Fibroblast of the aortic adventitia (primary cell): ENCODE measurements at places on chromosomes 2 and 18. TPM values are rescaled to one million over a fixed set of nuclear protein-coding genes. Genes with fewer than 3 reads are reported as not detected.

DNA sequence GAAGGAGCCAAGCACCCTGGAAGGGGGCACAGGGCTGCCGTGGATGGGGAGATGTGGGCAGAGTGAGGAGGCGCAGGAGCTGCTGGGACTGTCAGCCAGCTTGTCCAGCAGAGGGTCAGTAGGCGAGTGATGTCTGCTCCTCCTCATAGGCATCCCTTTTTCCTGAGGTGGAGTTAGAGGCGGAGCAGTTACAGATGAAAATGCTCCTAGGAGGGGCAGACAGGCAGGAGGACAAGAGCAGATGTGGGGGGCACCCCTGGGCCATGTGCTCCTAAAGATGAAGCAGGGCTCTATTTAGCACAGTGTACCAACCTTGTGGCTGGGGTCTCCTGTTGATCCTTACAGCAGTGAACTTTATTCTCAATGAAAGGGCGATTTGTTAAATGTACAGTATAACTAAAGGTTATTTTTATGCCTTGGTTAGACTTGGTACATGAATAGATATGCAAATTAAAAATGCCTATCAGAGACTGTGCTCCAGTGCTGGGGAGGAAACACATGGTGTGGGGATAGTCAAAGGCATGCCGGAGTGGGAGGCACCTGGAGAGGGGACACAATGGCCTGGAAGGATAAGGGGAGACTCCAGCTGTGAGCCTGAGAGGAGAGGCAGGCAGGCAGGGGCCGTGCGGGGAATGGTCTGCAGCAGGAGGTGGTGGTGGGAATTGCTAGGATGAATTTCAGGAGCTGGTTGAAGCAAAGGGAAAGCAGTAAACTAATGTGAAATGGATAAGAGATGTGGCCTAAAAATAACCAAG lies 175.3 kb downstream of the CLIP4 start:
- no peak for DNase-seq

DNA sequence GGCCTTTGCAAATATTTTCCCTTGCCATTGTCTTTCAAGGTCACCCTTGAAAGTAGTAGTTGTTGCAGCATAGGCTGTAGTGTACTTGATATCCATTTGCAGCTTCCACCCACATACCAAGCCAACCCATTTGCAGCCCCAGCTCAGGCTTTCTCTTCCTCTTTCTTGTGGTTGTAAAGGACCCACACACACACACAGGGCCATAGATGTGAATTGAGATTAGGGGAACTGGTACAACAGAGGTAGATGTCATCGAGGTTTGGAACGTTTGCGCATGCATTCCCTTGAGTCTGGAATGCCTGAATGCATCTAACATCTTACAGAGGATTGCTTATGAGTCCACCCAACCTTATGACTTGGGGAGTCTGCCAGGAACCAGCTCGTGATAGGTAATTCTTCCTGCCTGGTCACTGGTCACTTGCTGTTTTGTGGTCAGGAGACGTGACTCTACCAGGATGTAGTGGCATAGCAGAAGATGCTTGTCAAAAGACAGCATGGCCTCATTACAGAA lies 91.9 kb downstream of the MRPS9 start:
- DNase-seq = no peak

GRCh38 chr2:126059379-126059778 lies 596.6 kb upstream of the GYPC start:
- DNase-seq = no peak

GRCh38 chr18:51425889-51426288 lies 228.4 kb upstream of the MEX3C start:
- DNase-seq = peak; percentile 1

DNA sequence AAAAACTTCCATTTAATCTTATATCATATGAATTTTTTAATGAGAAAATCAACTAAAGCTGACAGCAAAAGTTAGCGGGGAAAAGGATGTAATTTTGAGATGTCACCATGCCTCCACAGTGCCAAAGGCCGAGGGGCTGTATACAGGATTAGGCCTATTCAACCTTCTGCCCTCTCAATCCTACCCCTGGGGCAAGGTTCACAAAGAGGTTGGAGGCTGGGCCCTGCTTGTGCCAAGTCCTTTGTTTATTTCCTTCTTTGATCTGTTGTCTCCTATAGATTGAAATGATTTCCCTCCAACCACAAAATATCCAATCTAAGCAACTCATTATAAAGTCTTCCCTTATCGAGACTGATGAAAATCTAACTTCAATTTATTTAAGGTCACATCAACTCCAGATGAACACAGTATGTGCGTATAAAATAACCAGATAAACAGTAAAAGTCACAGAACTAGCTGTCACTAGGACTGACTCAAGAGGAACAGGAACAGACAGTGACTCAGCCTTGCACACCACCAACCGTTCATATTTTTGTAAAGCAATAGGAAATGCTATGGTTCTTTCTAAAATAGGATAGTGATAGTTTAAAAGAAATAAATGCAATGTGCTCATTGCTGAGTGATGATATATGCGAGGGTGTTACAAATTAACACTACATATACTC lies 95.8 kb downstream of the SLC25A12 start:
- peak; percentile 39 for DNase-seq

DNA sequence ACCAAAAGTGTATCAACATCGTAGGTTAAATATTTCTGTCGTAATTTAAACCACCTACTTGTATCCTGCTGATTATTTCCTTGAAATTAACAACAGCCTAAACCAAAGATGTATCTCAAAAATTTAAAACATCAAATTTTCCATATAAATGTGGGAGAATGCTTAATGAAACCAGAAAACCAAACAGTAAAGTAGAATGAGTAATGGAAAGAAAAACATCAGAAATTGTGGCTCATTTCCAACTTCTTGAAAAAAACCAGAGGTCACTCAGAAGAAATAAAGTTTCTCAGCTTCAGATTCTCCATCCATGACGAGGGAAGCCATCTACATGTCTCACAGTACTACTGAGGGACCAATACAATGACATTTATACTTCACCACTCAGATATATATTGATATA lies 296.5 kb downstream of the NOL4 start:
- peak; percentile 56 for DNase-seq

GRCh38 chr2:70553334-70553583 lies 367 bp downstream of the TGFA start:
- no peak for DNase-seq

GRCh38 chr2:241801611-241802420 lies 7.2 kb upstream of the NEU4 start:
- DNase-seq = no peak

DNA sequence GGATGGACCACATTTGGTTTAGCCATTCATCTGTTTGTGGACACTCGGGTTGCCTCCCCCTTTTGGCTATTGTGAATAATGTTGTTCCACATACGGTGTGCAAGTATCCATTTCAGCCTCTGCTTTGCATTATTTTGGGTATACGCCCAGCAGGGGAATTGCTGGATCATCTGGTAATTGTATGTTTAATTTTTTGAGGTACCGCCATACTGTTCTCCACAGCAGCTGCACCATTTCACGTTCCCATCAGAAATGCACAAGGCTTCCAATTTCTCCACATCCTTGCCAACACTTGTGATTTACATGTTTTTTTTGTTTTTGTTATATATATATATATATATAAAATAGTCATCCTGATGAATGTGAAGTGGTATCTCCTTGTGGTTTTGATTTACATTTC lies 54.6 kb upstream of the TWIST2 start:
- DNase-seq = no peak

GRCh38 chr2:128784626-128785306 lies 466.1 kb upstream of the HS6ST1 start:
- no peak for DNase-seq

- no peak for DNase-seq
Observed at GRCh38 chr18:39199231-39199855, 1633.7 kb upstream of the CELF4 start.

- DNase-seq = no peak
Observed at GRCh38 chr18:75926811-75927210, 499.3 kb upstream of the SMIM21 start.

The NR4A2 gene
- 0.41 and 0.81 TPM in 2 replicates for total RNA-seq

The C2orf66 gene
- total RNA-seq = 0.27 TPM in 1 of 2 replicates, not detected in the other

The EGR4 gene
- not detected in 2 replicates for total RNA-seq

The RTP5 gene
- not detected in 2 replicates for total RNA-seq

The VSNL1 gene
- total RNA-seq = 0.90 and 3.7 TPM in 2 replicates

The GALNT3 gene
- 0.49 and 3.1 TPM in 2 replicates for total RNA-seq

The TRIM43 gene
- not detected in 2 replicates for total RNA-seq

The SLC30A3 gene
- total RNA-seq = 0.09 and 0.25 TPM in 2 replicates
